Kidney (tissue), 22 donors: ENCODE measurements at places on chromosomes 12 and 14. TPM values are rescaled to one million over a fixed set of nuclear protein-coding genes. Genes with fewer than 3 reads are reported as not detected.
A peak's percentile ranks its signal among the peaks of the same experiment; 100 is the strongest.

DNA sequence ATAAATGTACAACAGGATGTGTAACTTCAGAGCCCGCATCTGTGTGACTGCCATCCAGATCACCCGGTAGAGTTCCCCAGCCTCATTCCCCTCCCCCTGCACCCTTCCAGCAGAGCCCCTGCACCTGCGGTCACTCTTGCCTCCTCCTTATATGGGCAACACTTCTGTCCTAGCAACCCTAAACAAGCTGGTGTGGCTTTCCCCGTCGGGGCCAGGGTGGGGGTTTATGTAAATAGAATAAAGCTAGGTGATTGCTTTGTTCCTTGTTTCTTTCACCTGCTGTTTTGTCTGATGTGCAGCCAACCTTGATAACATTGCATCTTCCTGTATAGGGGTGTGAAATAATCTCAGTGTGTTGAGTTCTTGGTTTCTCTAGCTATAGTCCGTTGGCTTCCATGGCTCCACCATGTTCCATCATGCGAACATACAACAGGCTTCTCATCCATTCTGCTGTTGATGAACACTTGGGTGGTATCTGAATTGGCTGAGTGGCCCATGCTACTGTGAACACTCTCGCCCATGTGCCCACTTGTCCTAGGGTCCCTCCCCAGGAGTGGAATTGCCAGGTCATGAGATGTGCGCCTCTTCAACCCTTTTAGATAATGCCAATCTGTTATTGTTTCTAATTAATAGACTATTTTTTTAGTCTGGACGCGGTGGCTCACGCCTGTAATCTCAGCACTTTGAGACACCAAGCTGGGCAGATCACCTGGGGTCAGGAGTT is 102.2 kb downstream of the KIF26A start:
- no peak for DNase-seq

GRCh38 chr12:107884769-107885694 is 110.5 kb downstream of the ASCL4 start:
- DNase-seq = peak; percentile 74

DNA sequence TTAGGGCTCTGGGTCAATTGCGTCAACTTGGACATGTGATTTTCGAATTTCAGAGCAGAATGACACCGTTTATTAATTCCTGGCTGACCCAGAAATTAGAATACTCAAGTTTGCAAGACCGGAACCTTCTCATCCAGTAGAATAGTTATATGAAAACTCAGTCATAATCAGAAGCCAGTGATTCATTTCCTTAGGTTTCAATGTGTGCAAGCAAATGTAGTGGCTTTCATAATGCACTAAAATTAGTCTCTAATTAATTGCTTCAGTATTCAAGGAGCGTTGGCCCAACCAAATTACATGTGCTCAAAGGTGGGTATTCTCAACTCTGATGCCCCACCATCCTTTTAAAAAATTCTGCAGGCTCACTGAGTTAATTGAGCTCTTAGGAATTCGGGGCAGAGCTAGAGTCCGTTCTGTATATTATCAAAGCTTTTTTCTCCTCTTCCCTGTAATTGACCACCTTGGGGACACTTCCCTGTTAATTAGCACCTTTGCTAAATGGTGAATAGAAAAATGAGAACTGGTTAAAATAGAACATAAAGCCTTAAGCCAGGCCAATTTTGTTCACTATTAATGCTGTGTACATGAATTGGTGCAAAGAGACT is 55.4 kb downstream of the DAO start:
- no peak for DNase-seq

DNA sequence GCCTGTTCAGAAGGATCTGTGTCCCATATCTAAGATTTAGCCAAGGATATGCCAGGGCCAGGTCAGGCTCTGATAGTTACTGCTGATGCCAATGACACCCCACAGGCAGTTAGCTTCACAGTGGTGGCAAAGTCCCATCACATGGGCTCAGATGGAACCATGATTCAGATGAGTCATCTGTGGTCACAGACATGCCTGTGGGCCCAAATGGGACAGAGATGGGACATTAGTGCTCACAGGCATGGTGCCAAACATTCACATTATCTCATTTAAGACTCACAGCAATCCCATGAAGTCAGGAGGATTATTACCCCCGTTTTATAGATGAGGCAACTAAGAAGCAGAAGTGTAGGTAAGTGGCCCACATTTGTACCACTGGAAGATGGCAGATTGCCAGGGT is 207.8 kb downstream of the DPF3 start:
- DNase-seq = no peak

GRCh38 chr14:68306265-68306933 is 486.5 kb downstream of the ZFP36L1 start:
- no peak for DNase-seq

DNA sequence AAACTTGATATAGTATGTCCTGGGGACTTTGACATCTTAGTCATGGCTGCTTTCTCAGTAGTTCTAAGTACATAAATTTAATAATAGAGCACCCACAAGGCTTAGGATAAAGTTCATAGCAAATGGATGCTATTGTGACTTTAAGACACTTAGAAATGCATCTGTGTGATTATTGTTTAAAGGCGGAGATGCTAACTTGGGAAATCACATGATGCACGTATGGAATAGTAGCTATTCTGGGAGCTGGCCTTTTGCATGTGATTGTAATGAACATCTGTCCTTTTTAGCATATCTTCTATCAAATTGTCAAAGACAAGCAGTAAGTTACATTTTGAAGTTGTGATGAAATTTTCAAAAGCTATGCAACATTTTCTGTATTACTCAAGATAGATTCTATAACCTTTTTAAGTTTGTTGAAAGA is 46.7 kb upstream of the ATP2A2 start:
- no peak for DNase-seq

- DNase-seq = peak; percentile 11
These were observed 118.3 kb downstream of the LRIG3 start for GRCh38 chr12:58801986-58802385.

- DNase-seq = peak; percentile 78
These were observed 95.3 kb downstream of the STXBP6 start for GRCh38 chr14:24954700-24955037.

DNA sequence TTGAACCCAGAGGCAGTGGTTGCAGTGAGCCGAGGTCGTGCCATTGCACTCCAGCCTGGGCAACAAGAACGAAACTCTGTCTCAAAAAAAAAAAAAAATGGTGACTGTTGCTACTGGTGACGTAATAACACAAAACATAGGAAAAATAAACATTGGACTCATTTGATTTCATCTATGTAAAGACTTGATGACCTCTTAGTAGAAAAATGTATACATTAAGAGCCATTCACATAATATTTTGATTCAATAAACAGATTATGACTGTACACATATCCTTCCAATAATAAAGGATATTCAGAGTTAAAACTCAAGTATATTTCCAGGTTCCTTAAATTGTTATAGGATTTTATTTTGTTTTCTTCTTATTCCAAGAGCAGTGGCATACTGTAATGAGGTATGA is 65.7 kb upstream of the AEBP2 start:
- no peak for DNase-seq

GRCh38 chr12:114713466-114714215 is 29.7 kb upstream of the TBX3 start:
- peak; percentile 30 for DNase-seq

- DNase-seq = no peak
These were observed 56.2 kb downstream of the SDR9C7 start for GRCh38 chr12:56878010-56878339.

HELB gene
- total RNA-seq = 7.3 TPM
